A549 treated with Hydrocortisone at 1 μM for 4 hours (cell line): ENCODE measurements at places on chromosomes 13 and 19. TPM values are rescaled to one million over a fixed set of nuclear protein-coding genes. Genes with fewer than 3 reads are reported as not detected.

The FGF22 gene
- 0.37 to 0.75 TPM (median 0.55 TPM) in 5 replicates for total RNA-seq

The OVOL3 gene
- total RNA-seq: 0.17 to 0.60 TPM (median 0.36 TPM) in 4 of 5 replicates, not detected in the other

The OR7D2 gene
- not detected in 5 replicates for total RNA-seq

The IFI30 gene
- total RNA-seq: 11.4 to 18.5 TPM (median 15.0 TPM) in 5 replicates

The TBC1D4 gene
- total RNA-seq: 11.1 to 15.7 TPM (median 14.8 TPM) in 5 replicates

The DPF1 gene
- 4.2 to 5.0 TPM (median 4.6 TPM) in 5 replicates for total RNA-seq

The POSTN gene
- total RNA-seq: 0.06 to 0.10 TPM (median 0.08 TPM) in 4 of 5 replicates, not detected in the other

The GADD45B gene
- total RNA-seq: 102 to 127 TPM (median 110 TPM) in 5 replicates

The LMTK3 gene
- total RNA-seq: 2.7 to 5.6 TPM (median 4.5 TPM) in 5 replicates

The ATP4A gene
- total RNA-seq: 0.07 to 0.09 TPM in 2 of 5 replicates, not detected in the others

The NCAN gene
- 0.01 to 0.23 TPM (median 0.10 TPM) in 5 replicates for total RNA-seq

The SMIM44 gene
- not detected in 5 replicates for total RNA-seq

The RNASEH2B gene
- total RNA-seq: 24.9 to 29.8 TPM (median 27.1 TPM) in 5 replicates

The KPTN gene
- 18.3 to 22.2 TPM (median 19.4 TPM) in 5 replicates for total RNA-seq

The TMEM221 gene
- 0.47 to 0.76 TPM (median 0.56 TPM) in 5 replicates for total RNA-seq

The ITGBL1 gene
- total RNA-seq: 1.0 to 2.4 TPM (median 1.7 TPM) in 5 replicates

The SRRM5 gene
- 0.71 to 0.94 TPM (median 0.84 TPM) in 5 replicates for total RNA-seq

The PLIN5 gene
- total RNA-seq: 0.06 to 0.20 TPM (median 0.12 TPM) in 5 replicates

The ZNF431 gene
- total RNA-seq: 2.6 to 4.1 TPM (median 3.3 TPM) in 5 replicates

The TEX101 gene
- not detected in 5 replicates for total RNA-seq

The ZNF835 gene
- total RNA-seq: not detected in 5 replicates

The PLPP2 gene
- total RNA-seq: 85.3 to 109 TPM (median 99.8 TPM) in 5 replicates

The ZNF578 gene
- not detected in 5 replicates for total RNA-seq

The ANKRD24 gene
- total RNA-seq: 0.14 to 0.24 TPM (median 0.22 TPM) in 5 replicates

The ZNF491 gene
- not detected in 5 replicates for total RNA-seq
